ENCODE measurements at places on chromosomes 12 and 14. TPM values are rescaled to one million over a fixed set of nuclear protein-coding genes. Genes with fewer than 3 reads are reported as not detected.

LPAR5 gene
- total RNA-seq: 14.2 TPM

POLE2 gene
- 11.5 TPM for total RNA-seq

KRT8 gene
- 2,962 TPM for total RNA-seq

GRCh38 chr12:50166799-50167048 is 445 bp downstream of the CERS5 start:
- H3K27me3 ChIP-seq: no peaks in the 10 kb centered on the region
- peaks cover 4% of the 10 kb centered on the region for H3K36me3 ChIP-seq
- no peak overlapping the region for H3K27ac ChIP-seq
- peaks cover 17% of the 10 kb centered on the region for H3K4me1 ChIP-seq
- no peak for DNase-seq
- H3K4me3 ChIP-seq: peak overlapping the region; percentile 100

GRCh38 chr12:55931780-55932550 is 1.0 kb downstream of the DGKA start:
- peak overlapping the region; percentile 78 for H3K4me3 ChIP-seq
- no peaks in the 10 kb centered on the region for H3K36me3 ChIP-seq
- no peaks in the 10 kb centered on the region for H3K27me3 ChIP-seq

DNA sequence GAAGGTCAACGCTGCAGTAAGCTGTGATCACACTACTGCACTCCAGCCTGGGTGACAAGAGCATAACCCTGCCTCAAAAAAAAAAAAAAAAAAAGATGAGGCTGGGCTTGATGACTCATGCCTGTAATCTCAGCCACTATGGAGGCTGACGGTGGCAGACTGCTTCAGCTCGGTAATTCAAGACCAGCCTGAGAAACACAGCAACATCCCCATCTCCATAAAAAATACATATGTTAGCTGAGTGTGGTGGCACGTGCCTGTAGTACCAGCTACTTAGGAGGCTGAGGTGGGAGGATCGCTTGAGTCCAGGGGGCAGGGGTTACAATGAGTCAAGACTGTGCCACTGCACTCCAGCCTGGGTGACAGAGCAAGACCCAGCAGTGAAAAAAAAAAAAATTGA is 50.4 kb downstream of the GXYLT1 start:
- H3K27ac ChIP-seq: no peak overlapping the region
- no peak overlapping the region for H3K4me3 ChIP-seq

DNA sequence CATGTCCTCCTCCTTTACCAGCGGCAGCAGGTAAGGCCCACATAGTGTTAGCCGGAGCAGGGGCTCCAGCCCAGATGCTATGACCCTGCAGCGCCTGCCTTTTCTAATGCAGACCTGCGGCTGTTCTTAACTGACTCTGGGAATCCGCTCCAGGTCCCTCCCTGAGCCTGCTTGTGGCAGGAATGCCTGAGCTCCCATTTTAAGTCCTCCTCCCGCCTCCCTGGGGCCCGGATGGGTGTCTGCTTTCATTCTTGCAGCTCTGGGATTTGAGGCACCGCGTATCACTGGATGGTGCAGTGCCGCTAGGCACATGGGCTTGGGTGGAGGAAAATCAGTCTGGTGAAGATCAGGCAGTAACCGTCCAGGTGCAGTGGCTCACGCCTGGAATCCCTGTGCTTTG is 7.6 kb downstream of the TSPAN9 start:
- no peaks in the 10 kb centered on the region for H3K4me1 ChIP-seq
- no peak overlapping the region for H3K4me3 ChIP-seq
- H3K27me3 ChIP-seq: no peaks in the 10 kb centered on the region

DNA sequence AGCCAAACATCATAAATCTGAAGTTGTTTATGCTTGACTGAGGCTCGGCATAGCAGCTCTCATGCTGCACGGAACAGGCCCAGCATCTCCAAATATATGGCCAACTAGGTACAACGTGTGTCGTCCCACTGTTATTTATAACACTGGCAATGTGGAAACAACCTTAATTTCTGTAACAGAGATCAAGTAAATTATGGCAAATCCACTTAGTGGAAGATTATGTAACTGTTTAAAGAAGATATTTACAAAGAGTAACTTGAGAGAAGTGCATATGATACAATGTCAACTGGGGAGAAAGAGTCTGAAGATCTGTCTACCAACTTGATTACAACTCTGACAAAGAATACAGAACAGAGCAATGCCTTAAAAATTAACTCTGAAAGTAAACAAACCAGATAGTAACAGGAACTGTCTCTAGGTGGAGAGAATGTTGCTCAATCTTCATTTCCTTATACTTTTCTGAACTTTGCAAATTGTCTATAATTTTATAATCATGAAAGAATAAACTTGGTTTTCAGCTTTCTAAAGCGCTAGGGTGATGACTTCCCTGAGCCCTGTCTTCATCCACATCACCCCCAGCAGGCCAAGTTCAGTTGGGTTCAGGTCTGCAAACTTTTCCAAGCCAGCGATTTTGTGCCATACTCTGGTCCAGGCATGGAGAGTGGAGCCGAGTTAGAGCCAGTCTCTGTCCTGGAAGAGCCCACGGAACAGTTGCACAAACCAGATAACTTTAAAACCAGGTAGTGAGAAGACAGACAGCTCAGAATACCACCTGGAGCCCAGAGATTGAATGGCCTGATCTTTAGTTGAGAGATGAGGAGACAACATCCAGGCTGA is 44.3 kb upstream of the BDKRB2 start:
- H3K27me3 ChIP-seq: no peaks in the 10 kb centered on the region
- H3K27ac ChIP-seq: no peak overlapping the region
- no peak for DNase-seq
- H3K4me1 ChIP-seq: peaks cover 9% of the 10 kb centered on the region

GRCh38 chr12:46608431-46609272 is 217.1 kb downstream of the SLC38A4 start:
- no peaks in the 10 kb centered on the region for H3K27me3 ChIP-seq
- no peaks in the 10 kb centered on the region for H3K36me3 ChIP-seq
- no peaks in the 10 kb centered on the region for H3K4me1 ChIP-seq
- no peak overlapping the region for H3K27ac ChIP-seq
- H3K4me3 ChIP-seq: no peak overlapping the region
- no peak for DNase-seq

GRCh38 chr12:120453977-120454376 is 7.7 kb downstream of the GATC start:
- no peak for DNase-seq
- no peak overlapping the region for H3K27ac ChIP-seq
- no peaks in the 10 kb centered on the region for H3K4me1 ChIP-seq
- H3K4me3 ChIP-seq: no peak overlapping the region
- H3K36me3 ChIP-seq: peaks cover 16% of the 10 kb centered on the region

- H3K4me3 ChIP-seq: no peak overlapping the region
- H3K27me3 ChIP-seq: no peaks in the 10 kb centered on the region
- H3K4me1 ChIP-seq: no peaks in the 10 kb centered on the region
- H3K27ac ChIP-seq: no peak overlapping the region
- H3K36me3 ChIP-seq: no peaks in the 10 kb centered on the region
These were observed 153.4 kb upstream of the TMTC2 start for GRCh38 chr12:82533341-82533740.

DNA sequence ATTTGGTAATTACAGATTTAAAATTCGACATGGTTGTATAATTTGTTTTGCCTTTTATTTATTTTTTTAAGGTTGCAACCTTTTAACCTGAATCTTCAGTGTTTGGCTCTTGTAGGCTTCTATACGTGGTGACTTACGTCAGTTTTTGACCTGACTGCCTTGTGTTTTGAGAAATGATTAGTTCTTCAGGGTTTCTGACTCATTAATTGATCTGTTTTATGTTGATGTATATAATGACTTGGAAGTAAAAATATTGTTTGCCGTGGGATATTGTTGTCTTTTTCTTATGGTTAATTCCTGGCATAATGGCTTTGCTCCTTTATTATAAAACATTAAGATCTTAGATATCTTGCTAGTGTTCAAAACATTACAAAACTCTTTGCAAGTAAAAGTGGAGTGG is 2.5 kb downstream of the RASSF8 start:
- H3K4me3 ChIP-seq: peak overlapping the region; percentile 84
- peaks cover 26% of the 10 kb centered on the region for H3K4me1 ChIP-seq
- H3K36me3 ChIP-seq: peaks cover 7% of the 10 kb centered on the region
- no peaks in the 10 kb centered on the region for H3K27me3 ChIP-seq

DNA sequence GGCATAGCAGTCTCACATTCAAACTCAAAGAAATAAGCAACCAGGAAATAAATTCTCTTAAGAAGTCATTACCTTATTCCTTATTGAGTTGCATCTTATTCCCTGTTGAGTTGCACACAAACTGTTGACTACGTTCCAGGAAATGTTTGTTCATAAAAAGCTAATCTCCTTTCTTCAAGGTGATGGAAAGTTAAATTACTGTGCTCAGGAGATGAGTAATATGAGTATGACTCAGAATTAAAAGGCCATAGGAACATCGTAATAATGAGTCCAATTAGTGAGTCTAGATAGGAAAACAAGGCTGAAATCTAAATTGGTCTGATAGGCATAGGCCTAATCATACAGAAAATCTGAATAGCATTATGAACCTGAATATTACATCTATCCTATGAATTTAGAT is 203.1 kb downstream of the SLC2A13 start:
- no peak for DNase-seq
- H3K36me3 ChIP-seq: no peaks in the 10 kb centered on the region
- H3K27ac ChIP-seq: no peak overlapping the region
- H3K27me3 ChIP-seq: no peaks in the 10 kb centered on the region
- no peaks in the 10 kb centered on the region for H3K4me1 ChIP-seq

GRCh38 chr12:128339126-128339520 is 72.2 kb downstream of the TMEM132C start:
- H3K27ac ChIP-seq: no peak overlapping the region
- no peak overlapping the region for H3K4me3 ChIP-seq
- DNase-seq: no peak
- no peaks in the 10 kb centered on the region for H3K36me3 ChIP-seq
- H3K27me3 ChIP-seq: peaks cover 5% of the 10 kb centered on the region
- H3K4me1 ChIP-seq: no peaks in the 10 kb centered on the region

- peak; percentile 17 for DNase-seq
- H3K4me1 ChIP-seq: peaks cover 14% of the 10 kb centered on the region
- no peak overlapping the region for H3K27ac ChIP-seq
- H3K27me3 ChIP-seq: no peaks in the 10 kb centered on the region
- peaks cover 5% of the 10 kb centered on the region for H3K36me3 ChIP-seq
- peak overlapping the region; percentile 89 for H3K4me3 ChIP-seq
These were observed 701 bp downstream of the SPRING1 start for GRCh38 chr12:116736962-116737773.

- no peak overlapping the region for H3K27ac ChIP-seq
- H3K27me3 ChIP-seq: peaks cover 77% of the 10 kb centered on the region
- H3K4me1 ChIP-seq: no peaks in the 10 kb centered on the region
- no peak overlapping the region for H3K4me3 ChIP-seq
- no peak for DNase-seq
These were observed 117.1 kb upstream of the SLC35F4 start for GRCh38 chr14:57982804-57983634.

DNA sequence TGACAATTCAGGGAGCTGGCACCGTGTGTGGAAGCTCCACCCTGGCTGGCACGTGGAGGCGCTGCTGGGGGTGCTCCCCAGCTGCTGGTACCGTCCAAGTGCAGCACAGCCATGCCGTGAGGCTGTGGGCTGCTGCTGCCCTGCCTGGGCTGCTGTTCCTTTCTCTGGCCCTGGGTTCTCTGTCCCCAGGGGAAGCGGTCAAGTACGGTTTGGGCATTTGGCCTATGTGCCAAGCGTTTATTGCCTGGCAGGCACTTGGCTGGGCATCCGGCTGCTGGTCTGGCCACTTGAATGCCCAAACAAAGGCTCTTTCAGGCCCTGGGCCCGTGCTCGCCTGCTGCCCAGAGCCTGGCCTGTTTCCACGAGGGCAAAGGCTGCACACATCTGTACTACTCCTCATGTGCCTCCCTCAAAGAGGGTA is 39.6 kb downstream of the RHOF start:
- no peaks in the 10 kb centered on the region for H3K27me3 ChIP-seq
- DNase-seq: no peak
- H3K36me3 ChIP-seq: no peaks in the 10 kb centered on the region
- H3K4me3 ChIP-seq: no peak overlapping the region
- H3K4me1 ChIP-seq: no peaks in the 10 kb centered on the region

- no peak for DNase-seq
- H3K27ac ChIP-seq: no peak overlapping the region
- peaks cover 26% of the 10 kb centered on the region for H3K4me1 ChIP-seq
- H3K4me3 ChIP-seq: no peak overlapping the region
- peaks cover 7% of the 10 kb centered on the region for H3K36me3 ChIP-seq
These were observed 22.9 kb downstream of the SAMD4A start for GRCh38 chr14:54589843-54590242.

GRCh38 chr14:22225516-22226140 is 363.4 kb downstream of the DAD1 start:
- H3K27me3 ChIP-seq: no peaks in the 10 kb centered on the region
- H3K27ac ChIP-seq: peak overlapping the region; percentile 53
- H3K4me1 ChIP-seq: peaks cover 19% of the 10 kb centered on the region
- no peak overlapping the region for H3K4me3 ChIP-seq

Measured in PC-9 (cell line).